T47D (cell line): ENCODE measurements at places on chromosomes 13 and 19.

DNA sequence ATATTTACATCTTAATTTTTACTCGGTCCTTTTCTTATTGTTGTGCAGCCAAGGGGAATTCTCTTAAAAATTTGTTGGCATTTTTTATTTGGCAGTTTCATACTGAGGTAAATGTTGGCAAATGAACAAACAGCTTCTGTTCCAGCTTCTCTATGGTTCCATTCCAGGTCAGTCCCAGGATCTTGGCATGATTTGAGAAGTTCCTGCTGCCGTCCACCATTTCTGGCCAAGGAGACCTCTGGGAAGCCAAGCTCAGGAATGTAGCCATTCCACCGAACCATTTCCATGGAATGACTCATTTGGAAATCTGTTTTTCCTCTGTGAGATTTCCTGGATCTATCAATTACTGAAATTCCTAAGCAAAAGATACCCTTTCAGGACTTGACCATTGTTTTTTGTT is 43.9 kb downstream of the SLC10A2 start:
- no peak for DNase-seq

DNA sequence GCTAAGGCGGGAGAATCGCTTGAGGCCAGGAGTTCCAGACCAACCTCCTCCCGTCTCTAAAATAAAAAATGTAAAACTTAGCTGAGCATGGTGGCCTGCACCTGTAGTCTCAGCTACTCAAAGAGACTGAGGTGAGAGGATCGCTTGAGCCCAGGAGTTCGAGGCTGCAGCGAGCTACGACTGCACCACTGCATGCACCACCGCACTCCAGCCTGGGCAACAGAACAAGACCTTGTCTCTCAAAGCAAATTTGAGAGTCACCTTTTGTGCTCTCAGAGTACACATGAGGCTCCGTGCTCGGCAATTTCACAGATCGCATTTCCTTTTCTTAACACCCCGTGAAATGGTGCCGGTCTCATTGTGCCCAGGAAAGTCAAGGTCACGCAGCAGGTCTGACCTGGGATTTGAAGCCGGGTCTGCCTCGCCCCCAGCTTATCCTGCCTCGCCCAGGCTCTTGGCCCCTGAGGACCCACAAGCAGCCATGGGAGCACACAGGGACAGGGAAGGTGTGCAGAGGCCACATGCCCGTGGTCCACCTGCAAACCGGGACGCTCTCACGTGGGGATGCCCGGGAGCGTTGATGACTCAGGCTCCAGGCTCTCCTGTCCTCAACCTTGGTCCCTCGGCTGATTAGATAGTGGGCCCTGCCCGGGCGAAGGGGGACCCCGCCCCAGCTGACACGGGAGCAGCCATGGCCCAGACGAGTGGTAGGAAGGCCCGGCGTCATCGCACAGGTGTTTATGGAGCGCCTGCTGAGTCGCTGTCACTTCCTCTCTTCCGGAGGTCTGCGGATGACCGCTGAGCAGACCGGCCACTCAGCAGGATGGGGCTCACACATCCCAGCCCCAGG is 1.1 kb upstream of the SMIM24 start:
- DNase-seq: no peak

GRCh38 chr19:30670011-30670329 is 297.8 kb downstream of the ZNF536 start:
- DNase-seq: no peak

DNA sequence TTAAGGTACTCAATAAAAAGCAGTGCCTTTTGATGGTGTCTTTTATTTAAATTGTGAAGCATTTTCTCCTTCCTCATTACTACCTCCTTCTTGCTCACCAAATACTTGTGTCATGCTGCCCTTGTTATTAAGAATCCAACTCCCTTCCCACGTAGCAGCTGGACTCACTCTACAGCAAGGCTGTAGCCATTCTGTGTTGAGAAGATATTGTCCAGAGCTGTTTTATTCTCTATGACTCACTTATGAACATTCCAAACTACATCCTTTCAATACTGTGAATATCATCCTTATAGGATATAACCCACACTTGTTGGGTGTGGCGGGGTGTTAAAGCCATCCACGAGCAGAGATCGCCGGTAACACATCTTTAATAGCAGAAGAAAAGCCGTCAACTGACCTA is 1671.5 kb upstream of the SLC10A2 start:
- no peak for DNase-seq

DNA sequence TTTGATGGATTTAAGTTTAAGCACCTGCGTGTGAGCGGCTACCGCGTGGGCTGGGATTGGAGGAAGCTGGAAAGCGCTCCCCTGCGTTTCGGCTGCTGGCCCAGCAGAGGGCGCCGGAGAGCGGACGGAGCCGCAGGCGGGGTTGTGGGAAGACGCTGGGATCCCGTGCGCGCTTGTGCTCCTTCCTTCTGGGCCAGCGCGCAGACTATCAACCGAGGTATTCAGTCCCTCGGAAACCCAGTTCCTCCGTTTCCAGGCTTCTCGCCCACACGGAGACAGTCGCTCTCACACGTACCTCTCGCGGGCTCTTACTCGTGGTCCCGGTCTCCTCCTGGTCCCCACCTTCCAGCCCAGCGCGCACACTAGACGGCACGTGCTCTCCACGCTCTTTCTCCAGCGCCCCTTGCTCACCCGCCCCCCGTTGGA is 28.8 kb downstream of the EPN1 start:
- DNase-seq: no peak

- no peak for DNase-seq
Measured at GRCh38 chr19:55012306-55012705, 25.8 kb downstream of the GP6 start.

- no peak for DNase-seq
Measured at GRCh38 chr13:66400292-66400691, 829.8 kb downstream of the PCDH9 start.

GRCh38 chr13:78602561-78603239 is 652 bp downstream of the POU4F1 start:
- no peak for DNase-seq

DNA sequence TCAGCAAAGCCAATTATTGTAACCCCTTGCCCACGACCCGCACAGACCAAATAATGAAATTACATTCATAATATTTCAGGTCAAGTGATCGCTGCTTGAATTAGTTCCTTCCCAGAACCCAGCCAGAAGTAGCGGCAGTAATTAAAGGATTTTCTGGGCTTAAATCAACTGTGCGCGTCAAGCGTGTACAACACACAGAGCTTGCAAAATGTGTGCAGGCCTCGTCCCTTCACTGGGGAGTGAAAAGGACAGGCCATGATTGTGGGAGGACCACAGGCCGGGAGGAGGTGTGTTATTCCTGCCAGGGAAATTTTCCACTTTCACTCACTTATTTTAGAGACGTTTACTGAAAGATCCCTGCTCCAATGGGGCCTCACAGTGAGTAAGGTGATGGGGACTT is 84.9 kb downstream of the CHST8 start:
- no peak for DNase-seq

- DNase-seq: peak; percentile 4
Measured at GRCh38 chr13:111115061-111115964, at the start of gene ARHGEF7. TSS of gene ARHGEF7 (plus strand) at chr13:111115310. CDS start at chr13:111115527, 217 bp downstream.

GRCh38 chr19:48044561-48044960 is 682 bp upstream of the CABP5 start:
- DNase-seq: no peak

DNA sequence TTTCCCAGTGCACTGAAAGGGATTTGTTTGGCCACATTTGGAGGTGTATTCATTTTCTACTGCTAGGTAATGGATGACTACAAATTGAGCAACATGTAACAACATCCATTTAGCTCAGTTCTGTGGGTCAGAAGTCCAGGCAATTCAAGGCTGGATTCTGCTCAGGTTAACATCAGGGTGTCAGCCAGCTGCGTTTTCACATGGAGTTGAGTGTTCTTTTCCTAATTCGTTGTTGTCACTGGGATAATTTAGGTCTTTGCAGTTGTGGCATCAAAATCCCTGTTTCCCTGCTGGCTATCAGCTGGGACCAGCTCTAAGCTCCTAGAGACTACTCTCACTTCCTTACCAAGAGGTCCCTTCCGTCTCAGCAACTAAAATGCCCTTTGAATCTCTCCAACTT is 25.4 kb downstream of the MIR17HG start:
- no peak for DNase-seq

- peak; percentile 67 for DNase-seq
Measured at GRCh38 chr19:55179606-55180484, at the start of gene SYT5. TSS of gene SYT5 (minus strand) at chr19:55180289. CDS start at chr19:55179041, 1,248 bp downstream.

GRCh38 chr19:21434967-21435544 is 38.1 kb downstream of the ZNF493 start:
- no peak for DNase-seq

GRCh38 chr13:44058624-44059215 is 179.0 kb downstream of the LACC1 start:
- no peak for DNase-seq

DNA sequence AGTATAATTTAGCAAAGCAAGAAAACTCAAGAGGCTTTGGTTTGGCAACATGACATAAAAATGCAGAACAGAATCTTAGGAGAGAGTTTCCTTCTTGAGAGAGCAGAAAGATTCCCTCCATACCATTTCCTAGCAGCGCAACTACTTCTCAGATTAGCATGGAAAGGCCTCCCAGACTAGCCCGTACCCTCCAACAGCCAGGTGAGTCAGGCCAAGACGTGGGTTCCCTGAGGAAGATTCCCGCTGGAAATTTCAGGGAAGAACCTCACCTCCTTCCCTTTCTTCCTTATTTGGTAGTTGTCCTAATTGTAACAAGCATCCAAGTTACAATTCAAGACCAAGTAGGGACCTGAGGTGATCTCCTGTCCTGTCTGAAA is 12.3 kb downstream of the COL4A2 start:
- DNase-seq: no peak

DNA sequence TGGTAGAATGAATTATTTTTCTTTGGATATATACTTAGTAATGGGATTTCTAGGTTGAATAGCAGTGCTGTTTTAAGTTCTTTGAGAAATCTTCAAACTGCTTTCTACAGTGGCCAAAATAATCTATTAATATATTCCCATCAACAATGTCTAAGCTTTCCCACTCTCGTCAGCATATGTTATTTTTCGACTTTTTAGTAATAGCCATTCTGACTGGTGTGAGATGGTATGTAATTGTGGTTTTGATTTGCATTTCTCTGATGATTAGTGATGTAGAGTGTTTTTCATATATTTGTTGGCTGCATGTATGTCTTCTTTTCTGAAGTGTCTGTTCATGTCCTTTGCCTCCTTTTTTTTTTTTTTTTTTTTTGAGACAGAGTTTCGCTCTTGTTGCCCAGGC is 90.2 kb upstream of the CSNK1A1L start:
- DNase-seq: no peak
